Fibroblast of upper back skin (primary cell): ENCODE measurements at places on chromosomes 2 and 18.
A peak's percentile ranks its signal among the peaks of the same experiment; 100 is the strongest.

DNA sequence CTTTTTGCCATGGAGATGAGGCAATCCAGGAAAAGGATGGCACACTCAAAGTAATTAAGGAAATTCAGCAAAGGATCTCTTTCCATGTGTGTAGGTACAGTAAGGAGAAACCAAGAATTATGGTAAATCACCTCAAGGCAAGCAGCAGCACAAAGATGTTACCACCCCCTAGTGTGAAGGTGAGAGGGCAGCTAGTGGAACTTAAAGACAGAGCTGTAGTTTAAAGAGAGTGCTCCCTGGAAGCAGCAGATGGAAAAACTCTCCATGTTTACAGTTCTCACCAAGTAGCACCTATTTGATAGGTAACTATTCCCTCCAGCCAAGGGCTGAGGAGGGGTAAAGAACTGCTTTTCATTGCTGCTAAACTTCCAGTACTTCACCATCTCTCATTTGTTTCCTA lies 860.4 kb upstream of the CRIM1 start:
- no peak for DNase-seq

GRCh38 chr2:23198316-23199114 lies 186.5 kb upstream of the KLHL29 start:
- no peak for DNase-seq

DNA sequence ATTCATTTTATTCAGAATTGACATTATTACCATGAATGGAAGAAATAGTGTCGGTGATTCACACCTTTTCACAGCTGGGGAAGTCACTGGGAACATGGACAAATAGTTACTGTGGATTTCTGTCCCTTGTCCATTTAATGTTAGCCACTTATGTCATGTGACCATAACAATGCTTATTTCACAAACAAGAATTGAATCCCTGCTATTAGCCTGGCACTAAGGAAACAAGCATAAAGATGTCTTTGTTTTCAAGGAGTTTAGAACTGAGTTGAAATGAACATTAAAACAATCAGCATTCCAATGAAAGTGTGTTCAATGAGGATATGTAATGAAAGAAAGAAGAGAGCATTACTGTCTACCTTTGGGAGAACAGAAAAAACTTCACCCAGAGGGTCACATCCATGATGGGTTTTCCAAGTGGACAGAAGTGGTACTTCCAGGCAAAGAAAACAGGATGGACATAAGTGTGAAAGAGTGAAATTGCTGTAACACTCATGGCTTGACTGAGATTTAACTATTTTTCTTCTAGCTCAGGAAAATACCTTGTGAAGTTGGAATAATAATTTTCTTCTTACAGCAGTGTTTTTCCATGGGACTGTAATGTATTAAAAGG lies 324.5 kb upstream of the UBE2E3 start:
- DNase-seq = no peak

DNA sequence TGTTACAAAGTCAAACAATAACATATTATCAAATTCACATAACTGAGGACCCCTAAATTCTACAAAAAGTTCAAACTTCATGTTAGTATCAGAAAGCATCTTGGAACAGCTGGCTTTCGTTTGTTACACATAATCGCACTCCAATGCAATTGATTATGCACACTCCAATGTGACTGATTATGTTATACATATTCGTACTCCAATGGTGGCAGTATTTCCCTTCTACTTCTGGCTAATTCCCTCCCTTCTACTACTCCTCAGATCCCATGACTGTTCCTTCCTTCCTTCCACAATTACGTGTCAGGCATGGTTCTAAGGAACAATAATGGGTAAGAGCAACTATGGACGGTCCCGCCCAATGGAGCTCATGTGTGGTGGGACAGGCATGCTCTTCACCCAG lies 137.1 kb upstream of the CCDC150 start:
- no peak for DNase-seq

DNA sequence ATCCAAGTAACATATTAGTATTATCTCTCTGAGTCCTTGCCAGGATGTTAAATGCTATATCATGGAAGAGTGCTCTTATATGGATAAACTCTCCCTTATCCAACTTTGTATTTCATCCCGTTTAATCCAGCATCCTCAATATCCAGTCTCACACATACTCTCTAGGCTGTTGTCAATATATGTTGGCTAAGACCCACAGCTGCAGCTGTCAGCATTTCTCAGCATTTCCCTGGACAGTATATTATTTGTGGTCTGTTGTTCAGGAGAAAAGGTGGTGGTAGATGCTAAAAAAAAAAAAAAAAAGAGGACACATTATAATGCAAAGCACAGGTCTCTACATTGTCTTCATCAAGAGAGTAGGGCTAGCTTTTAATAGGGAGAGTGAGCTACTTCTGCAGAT lies 1368.0 kb upstream of the ZEB2 start:
- DNase-seq = no peak

DNA sequence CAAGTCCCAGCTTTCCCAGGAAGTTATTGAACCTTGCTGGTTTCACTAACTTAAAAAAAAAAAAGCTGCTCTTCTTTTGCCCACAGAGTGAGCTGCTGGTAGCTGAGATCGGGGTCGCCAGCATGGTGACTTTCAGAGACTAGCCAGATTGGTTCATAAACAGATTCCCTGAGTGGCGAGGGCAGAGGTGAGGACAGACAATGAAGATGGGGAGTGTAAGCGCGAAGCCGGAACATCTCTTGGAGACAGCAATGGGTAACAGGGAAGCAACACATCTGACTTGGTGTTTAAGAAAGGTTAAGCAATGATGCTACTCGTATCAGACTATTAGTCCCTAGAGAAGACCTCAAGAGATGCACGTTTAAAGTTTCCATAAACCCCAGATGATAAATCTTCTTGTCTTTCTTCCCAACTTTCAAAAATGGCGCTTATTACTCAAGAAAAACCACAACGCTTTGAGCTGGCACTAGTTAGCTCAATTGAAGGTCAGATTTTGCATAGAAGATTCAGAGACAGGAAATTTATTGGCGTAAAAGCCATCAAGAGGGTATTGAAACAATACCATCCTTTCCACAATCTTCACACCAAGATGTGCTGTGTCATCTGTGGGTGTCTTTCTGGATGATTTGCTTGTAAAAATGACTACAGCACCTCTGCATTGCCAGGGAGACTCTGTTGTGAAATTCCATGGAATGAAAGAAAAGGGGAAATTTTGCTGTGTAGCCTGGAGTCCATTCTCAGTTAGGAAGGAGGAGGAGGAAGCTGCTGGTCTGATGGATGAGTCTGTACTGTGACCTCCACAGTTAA lies 193.1 kb upstream of the CXCR4 start:
- no peak for DNase-seq

- peak; percentile 82 for DNase-seq
Observed at GRCh38 chr2:201807452-201807999, 1.2 kb downstream of the CDK15 start.

GRCh38 chr2:172095905-172096625 lies 6.6 kb downstream of the DLX2 start:
- DNase-seq = peak; percentile 21

DNA sequence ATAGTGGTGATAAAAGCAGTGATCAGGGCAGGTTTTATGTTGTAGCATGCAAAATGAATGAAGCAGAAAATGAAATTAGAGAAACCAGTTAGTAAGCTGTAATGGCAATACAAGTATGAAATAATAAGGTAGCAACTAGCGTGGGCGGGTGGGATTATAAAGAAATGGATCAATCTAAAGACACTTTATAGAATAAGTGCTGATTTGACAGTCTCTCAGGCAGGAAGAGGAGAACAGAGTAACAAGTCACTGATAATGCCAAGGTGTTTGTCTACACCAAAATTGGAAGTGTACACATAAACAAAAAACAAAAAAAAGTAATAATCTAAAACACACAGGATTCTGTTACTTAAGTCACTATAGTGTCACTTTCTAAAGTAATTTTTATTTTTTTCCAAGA lies 51.0 kb upstream of the PCBP1 start:
- no peak for DNase-seq

- no peak for DNase-seq
Observed at GRCh38 chr18:12769644-12770440, 67.0 kb downstream of the PSMG2 start.

DNA sequence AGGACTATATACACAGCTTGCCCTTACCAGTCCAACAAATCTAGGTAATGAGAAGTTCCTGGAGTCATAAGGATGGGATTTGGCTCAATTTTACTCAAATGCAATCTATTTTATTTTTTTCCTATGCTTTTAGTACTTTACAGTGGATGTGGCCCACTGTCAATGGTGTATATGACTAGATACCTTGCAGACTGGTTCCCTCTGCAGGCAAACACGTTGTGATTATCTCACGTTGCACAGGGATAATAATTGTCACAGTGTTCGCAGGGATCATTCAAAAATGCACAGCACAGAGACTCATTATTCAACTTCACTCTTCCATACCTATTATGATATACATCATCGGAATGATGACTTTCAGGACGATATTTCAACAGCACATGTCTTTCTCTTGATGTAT lies 359.7 kb downstream of the MBD2 start:
- DNase-seq = peak; percentile 22

- no peak for DNase-seq
Observed at GRCh38 chr18:27008575-27008974, 143.1 kb upstream of the AQP4 start.

GRCh38 chr18:45920367-45920766 lies 46.8 kb downstream of the EPG5 start:
- DNase-seq = peak; percentile 31

DNA sequence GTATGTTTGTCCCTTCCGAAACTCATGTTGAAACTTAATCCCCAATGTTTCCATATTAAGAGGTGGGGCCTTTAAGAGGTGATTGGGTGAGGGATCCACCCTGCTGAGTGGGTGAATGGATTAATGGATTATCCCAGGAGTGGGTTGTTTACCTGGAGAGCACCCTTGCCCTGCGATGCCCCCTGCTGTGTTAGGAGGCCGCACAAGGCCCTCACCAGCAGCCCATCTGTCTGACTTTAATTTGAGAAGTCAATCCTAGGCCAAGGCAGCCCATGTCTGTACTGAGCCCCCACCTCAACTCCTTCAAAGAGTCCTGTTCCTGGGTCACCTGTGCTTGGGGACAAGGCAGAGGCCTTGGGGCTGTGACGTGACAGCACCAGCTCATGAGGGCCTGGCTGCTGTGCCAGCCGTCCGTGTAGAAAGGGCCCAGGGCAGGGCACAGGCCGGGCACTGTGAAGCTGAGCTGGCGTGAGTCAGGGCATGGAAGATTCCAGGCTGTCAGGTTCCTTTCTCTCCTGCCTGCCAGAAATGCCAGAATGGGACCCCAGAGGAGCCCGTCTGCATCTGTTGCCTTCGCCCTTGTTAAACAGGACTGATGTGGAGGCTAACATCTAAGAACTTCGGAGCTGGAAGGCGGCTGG lies 21.3 kb upstream of the TAF1B start:
- DNase-seq = no peak

DNA sequence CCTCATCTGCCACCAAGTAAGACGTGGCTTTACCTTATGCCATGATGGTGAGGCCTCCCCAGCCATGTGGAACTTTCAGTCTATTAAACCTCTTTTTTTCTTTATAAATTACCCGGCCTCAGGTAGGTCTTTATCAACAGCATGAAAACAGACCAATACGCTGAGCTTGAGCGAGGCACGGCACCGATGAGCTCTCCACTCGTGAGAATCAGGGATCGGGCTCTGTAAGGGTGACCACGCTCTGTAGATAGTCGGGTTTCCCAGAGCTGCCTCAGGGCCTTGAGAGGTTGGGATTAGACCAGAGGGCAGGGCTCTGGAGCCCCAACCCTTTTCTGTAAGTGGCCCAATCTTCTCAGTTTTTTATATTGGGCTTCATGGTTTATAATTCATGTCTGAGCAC lies 360.3 kb upstream of the MYT1L start:
- DNase-seq = no peak

GRCh38 chr2:45942237-45942738 lies 290.8 kb downstream of the PRKCE start:
- DNase-seq = no peak

DNA sequence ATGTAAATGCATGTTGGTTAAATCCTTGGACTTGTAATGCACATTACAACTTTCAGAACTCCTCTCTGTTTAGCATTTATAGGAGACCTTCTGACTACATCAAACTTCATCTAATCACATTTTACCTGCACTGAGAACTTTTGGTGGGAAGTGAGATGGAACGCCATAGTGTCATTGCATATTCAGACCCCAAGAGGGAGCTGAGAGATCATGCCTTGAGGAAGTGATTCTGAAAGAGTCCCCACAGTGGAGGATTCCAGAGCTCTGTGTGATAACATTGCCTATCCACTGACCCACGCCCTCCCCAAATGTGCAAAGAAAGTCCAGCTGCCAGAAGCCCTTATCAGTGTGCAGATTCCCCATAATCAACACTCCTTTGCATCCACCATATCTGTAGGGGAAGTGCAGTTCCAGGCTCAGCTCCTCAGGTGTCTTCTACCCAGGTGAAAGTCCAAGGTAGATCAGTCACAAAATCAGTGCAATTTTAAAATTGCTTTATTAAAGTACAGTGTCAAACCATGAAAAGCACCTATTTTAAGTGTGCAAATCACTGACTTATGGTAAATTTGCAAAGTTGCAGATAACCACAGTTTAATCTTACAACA lies 212.4 kb downstream of the RPIA start:
- peak; percentile 23 for DNase-seq

GRCh38 chr2:40282428-40282827 lies 169.5 kb downstream of the SLC8A1 start:
- DNase-seq = peak; percentile 65

- no peak for DNase-seq
Observed at GRCh38 chr2:127568128-127568527, 32.6 kb downstream of the MYO7B start.

DNA sequence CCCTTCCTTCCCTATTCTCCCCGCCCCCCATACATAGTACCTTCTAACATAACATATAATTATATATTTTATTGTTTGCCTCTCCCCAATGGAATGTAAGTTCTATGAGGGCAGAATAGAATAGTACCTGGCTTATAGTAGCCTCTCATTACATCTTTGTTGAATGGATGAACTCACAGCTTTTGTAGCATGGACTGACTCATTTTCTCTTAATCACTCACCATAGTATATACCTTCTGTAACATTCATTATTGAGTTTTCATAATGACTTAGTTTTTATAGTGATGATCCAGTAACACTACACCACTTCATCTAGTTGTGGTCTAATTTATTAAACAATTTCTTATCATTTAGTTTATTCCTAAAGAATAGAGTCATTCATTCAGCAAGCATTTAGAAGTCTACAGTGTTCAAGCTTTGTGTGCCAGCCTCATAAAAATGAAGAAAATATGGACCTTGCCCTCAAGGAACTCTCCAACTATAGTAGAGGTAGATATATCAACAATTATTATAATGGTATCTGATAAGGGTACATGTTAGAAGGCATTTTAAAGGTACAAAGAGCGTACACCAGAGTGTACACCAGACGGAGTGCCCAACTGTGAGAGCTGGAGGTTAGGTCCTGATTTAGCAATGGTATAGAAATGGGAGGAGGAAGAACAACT lies 31.1 kb downstream of the NCOA1 start:
- DNase-seq = no peak

GRCh38 chr2:95232232-95232631 lies 24.9 kb downstream of the ZNF892 start:
- no peak for DNase-seq

GRCh38 chr18:44552706-44553105 lies 128.0 kb upstream of the SETBP1 start:
- DNase-seq = no peak

- DNase-seq = peak; percentile 50
Observed at GRCh38 chr2:18378020-18378653, 182.3 kb downstream of the RDH14 start.
